ENCODE measurements at places on chromosomes 16 and 17.

GRCh38 chr16:50696126-50696525 lies 2.7 kb downstream of the NOD2 start:
- no peak for DNase-seq

GRCh38 chr16:22235839-22236745 lies 30.0 kb downstream of the EEF2K start:
- DNase-seq, result no peak

GRCh38 chr17:7466639-7467341 lies 12.6 kb downstream of the ZBTB4 start:
- peak; percentile 58 for DNase-seq

DNA sequence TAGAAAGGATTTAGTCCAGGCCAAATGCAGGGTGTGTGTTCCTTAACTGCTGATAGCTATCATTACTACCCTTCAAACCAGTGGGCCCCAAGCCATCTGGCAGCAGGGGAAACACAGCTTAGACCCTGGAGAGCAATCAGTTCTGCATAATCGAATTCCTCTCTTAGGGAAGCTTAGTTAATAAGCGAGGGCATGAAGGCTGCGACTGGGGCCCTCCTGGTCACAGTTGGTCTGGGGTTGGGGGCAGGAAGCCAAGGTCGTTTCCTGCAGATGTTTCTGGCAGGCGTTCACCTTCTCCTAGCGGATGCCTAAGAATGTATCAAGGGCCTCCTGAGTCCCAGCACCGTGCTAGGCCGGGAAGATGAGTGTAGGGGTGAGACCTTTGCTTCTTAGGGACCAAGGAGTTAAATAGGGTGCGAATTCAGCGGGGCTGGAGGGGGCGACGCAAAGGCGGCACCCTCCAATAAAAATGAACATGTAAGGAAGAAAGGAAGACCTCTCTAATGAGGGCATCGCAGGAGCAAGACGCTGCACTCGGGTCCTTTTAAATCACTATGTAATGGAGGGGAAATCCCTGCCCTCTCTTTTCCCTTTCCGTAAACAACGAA lies 16.5 kb upstream of the EEF2K start:
- DNase-seq, result peak; percentile 12

DNA sequence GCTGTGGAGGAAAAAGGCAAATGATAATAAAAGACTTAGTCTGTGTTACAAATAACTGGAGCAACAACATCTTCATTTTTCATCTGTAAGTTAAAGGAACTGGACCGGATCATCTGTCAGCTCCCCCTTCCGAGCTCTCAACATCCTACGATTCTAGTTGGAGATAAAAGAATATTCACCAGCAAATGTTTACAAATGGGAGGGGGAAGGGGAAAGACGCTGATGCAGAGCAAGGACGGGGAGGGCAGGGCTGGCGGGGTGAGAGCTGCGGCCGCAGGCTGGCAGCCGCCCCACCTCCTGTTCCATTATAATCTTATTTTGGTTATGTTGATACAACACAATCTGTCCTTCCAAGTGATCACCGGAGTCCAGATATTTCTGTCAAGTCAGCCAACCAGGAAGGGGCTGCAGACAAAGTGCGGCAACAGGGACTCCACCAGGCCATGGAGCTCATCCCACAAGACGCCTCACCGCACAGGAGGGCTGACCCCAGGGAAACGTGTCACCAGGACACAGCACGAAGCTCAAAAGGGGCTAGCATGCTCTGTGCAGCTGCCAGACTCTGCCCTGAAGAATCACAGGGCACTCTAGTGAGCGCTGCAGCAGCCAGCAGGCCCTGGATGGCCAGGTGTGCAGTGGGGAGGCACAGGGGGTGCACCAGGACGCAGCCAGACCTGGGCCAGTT lies 19.7 kb downstream of the FBXO31 start:
- peak; percentile 40 for DNase-seq

DNA sequence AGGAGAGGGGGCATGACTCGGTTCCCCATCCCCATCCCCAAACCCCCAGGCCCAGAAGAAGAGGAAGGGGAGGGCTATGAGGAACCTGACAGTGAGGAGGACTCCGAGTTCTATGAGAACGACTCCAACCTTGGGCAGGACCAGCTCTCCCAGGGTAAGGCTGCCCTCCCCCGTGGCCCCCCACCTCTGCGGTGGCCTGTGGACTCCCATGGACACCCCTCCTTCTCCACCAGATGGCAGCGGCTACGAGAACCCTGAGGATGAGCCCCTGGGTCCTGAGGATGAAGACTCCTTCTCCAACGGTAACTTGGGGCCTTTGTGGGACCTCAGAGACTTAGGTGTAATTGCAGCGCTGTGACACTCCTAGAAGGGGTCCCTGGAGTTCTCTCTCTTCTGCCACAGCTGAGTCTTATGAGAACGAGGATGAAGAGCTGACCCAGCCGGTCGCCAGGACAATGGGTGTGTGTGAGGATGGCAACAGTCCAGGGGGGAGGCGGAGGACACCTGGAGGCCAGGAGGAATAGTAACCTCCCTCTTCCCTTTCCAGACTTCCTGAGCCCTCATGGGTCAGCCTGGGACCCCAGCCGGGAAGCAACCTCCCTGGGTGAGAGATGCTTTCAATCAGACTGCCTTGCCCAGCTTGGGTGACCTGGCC lies 5.6 kb downstream of the CD19 start:
- no peak for DNase-seq

DNA sequence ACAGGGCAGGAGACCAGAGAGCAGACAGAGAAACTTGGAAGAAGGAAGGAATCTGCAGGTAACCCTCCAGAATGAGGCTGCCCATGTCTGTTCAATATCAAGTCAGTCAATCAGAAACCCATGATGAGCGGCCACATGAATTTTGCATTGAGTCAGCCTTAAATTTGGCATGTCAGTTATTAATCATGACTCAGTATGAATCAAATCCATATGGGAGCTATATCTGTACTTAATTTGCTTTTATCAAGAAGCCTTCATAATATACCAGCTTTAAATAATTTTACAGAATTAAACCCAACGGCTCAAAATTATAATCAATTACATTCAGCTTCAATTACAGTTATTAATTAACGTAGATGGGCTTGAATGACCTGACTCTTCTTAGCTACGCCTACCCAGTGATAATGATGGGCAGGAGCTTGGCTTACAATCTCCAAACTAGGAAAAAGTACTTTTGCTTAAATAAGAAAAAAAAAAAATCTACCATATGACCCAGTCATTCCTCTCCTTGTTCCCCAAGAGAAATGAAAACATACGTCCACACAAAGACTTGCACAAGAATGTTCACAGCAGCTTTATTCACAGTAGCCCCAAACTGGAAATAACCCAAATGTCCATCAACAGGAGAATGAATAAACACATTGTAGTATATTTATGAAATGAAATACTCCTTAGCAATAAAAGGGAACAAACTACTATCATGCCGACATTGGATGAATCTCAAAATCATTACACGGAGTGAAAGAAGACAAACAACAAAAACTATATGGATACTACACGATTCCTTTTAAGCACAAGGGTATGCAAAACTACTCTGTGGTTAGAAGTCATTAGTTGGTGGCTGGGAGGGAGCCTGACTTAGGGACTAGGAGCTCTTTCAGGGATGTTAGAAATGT lies 48.6 kb downstream of the SLC39A11 start:
- no peak for DNase-seq

GRCh38 chr17:18626152-18626870 lies 17.9 kb downstream of the TBC1D28 start:
- no peak for DNase-seq

DNA sequence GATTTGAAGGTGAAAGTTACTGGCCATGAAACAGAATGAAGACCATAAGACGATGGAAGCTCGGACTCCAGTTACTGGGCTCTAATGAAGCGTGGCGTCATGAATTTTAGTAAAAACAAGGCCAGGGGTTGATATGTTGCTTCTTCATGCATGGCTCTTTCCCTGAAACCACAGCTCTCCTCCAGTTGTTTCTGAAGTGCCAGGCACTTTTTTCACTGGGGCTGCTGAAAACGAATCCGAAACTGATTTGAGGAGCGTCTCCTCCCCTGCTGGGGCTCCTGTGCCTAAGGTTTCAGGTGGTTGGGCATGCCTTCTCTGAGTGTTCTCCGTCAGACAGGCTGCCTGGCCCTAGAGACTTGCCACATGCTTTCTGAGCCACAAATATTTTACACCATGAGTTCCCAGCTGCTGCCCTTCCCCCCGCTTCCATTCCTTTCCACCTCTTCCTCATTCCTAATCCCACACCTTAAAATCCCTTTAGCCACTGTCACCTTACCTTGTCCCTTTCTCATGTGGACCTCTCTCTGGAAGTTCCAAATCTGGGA lies 3.7 kb upstream of the MYL4 start:
- DNase-seq, result peak; percentile 84

DNA sequence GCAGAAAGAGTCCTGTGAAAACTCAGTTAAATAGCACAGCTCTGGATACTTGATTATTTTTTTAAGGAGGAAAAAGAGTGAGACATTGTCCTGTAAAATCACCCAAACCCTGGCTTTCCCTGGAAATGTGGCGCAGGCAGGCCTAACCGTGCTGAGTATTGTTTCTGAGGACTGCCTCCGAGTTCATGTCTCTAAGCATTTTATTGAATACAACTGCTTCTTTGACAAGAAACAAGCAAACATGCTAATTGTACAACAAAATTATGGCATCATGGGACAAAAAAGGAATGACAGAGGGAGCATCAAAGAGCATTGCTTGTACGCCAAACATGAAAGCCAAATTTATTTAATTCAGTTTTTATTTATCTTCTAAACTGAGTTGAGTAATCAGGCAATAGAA lies 64.5 kb upstream of the HSBP1 start:
- DNase-seq, result no peak

DNA sequence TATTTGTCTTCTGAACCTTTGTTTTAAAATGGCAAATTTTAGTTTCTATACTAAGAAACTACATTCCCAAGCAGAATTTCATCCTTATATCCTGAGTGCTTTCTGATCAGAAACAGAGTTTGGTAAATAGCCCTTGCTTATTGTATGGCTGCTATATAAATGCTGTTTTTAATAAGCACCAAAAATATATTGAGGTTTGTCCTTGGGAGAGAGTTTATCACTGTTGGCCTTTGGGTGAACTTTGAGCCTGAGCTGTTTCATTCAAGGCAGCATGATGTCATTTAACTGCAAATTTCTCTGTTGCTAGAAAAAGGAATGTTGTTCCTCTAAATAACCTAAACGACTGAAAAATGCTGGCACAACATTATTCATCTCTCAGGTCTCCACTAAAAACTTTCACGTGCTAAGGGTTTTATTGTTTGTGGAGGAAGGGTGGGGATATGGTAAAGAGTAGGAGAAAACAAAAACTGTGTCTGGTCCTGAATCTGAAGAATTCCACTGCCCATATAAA lies 334.3 kb upstream of the TBX2 start:
- DNase-seq, result peak; percentile 52

DNA sequence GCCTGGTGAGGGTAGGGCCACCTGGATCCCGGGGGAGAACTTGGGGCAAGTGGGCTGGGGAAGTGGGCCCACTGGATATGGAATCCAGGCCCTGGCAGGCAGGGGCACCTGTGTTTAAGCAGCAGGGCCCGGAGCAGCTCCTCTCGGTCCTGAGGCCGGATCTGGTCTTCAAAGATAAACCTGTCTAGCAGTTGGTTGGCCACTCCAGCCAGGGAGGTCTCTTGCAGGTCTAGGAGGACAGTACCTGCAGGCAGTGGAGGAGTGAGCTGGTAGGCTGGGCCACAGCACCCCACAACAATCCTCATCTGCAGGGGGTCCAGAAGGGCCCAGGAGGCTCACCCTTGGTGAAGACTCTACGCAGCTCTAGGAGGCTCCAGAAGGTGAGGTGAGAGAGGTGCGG lies 7.6 kb downstream of the SLC4A1 start:
- DNase-seq, result no peak

GRCh38 chr17:11719856-11720255 lies 121.6 kb downstream of the DNAH9 start:
- no peak for DNase-seq

- no peak for DNase-seq
These were observed 5.7 kb downstream of the POLR3E start for GRCh38 chr16:22302776-22303363.

GRCh38 chr17:5677620-5678019 lies 93.3 kb upstream of the NLRP1 start:
- no peak for DNase-seq

GRCh38 chr16:4970010-4970409 lies 11.9 kb downstream of the SEC14L5 start:
- DNase-seq, result no peak

DNA sequence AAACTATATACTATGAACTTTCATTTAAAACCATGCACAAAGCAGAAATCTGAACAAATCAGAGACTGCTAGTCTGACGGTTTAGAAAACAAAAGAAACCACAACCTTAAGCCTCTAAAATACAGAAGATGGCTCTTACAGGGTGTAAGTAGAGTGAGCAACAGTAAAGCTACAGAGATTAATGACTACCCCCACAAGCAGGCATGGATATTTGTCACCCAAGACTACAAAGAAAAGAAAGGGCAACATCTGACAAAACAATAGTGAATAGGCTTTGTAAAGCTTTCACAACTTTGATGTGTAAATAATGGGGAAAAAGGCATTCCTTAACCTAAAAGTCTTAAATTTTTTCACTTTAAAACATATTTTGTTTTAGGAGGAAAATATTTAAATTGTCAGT lies 75.0 kb downstream of the SPAG9 start:
- DNase-seq, result peak; percentile 12

All from AG20443 (cell line).